Activated CD8-positive, alpha-beta memory T cell treated with anti-CD3 and anti-CD28 coated beads for 1 hour (primary cell): ENCODE measurements at places on chromosomes 5 and 9.

DNA sequence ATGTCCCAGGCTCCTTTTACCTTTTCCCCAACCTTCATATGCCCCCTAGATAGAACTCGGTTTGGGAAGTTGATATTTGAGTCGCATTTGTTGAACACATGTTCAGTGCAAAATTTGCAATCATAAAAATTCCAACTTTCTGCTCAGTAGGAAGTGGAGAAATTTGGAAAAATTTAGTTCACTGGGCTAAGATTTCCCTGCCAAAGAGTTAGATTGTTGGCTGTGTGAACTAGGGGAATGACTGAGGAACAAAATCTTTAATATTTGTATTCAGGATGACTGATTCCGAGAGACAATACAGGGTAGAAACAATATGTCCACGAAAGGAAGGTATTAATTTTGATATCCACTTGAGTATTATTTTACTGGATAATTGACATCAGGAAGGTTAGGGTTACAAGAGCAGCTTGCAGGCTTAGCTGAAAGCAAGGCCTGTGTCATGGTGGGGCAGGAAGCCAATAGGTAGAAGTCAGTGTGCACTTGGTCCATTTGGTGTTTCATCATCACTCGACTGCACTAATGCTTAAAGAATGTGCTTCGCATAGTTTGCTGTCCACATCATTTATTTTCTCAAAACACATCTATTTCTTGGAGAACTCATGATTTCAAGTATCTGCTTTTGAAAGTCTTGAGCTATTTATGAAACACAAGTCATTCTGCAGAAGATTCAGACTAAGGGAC lies 59.4 kb upstream of the GNA14 start:
- no peak for DNase-seq

- DNase-seq: no peak
These were observed 8.2 kb downstream of the TMEM268 start for GRCh38 chr9:114619191-114619761.

DNA sequence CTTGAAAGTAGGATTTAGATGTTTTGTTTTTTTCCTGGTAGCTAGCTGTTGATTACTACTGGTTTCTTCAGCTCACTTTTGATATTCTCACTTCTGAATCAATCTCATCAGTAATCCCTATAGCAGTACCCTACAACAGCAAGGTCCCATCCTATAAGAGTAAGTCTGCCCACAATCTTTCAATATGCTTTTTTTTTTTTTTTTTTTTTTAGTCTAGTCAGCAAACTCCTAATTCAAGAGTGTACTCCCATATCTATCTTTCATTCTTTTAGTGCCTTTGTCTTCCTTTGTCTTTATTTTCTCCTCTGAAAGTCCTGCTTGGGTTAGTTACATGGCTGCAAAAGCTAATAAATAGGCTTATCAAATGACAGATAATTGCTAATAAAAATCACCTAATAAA lies 362.4 kb upstream of the RIOK2 start:
- no peak for DNase-seq

DNA sequence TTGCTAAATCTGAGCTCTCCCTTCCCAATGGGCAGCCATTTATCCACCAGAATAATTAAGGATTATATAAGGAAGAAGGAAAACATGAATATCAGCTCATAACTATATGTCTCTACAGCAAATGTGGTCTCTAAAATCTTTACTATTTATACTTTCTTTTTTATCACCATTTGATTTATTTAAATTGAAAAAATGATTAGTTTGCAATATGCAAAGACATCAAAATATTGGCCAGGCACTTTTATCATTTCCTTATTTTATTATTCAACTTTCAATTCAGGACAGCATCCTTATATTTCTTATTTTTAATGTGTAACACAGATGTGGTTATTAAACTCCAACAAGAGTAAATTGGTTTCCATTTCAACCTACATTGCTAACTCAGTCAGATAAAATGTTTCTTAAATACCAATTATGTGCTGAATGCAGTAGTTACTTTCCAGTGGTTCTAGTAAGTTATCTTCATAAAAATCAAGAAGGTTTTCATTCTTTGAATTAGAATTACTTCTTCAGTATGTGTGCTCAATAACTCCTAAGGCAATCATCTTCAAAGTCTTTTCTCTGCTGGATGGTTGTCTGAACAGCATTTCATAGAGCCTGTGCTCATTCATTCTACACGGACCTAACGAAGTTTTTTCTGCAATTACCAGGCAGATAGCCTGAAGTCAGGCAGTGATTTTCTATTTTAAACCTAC lies 1148.0 kb downstream of the CDH12 start:
- no peak for DNase-seq

DNA sequence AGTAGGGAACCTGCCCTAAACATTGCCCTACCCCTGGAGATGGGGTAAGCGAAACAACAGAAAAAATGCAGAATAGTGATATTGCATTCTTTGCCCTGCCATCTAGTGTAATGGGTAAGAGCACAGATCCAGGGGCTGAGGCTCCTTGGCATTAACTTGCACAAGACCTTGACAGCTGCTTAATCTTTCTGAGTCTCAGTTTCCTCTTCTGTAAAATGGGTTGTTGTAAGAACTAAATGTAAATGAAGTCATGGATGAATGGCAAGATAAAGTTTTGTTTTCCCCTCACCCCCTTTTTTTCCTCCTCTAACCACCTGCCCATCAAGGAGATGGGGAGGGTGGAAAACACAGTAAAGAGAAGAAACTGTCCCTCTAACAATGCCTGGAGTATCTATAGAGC lies 47.7 kb upstream of the ZNF366 start:
- DNase-seq: no peak

GRCh38 chr9:131837316-131837715 lies 97.4 kb upstream of the RAPGEF1 start:
- no peak for DNase-seq

- no peak for DNase-seq
These were observed 220.6 kb downstream of the MELK start for GRCh38 chr9:36793277-36793676.

- no peak for DNase-seq
These were observed 397.1 kb downstream of the DMAC1 start for GRCh38 chr9:7402334-7403027.

DNA sequence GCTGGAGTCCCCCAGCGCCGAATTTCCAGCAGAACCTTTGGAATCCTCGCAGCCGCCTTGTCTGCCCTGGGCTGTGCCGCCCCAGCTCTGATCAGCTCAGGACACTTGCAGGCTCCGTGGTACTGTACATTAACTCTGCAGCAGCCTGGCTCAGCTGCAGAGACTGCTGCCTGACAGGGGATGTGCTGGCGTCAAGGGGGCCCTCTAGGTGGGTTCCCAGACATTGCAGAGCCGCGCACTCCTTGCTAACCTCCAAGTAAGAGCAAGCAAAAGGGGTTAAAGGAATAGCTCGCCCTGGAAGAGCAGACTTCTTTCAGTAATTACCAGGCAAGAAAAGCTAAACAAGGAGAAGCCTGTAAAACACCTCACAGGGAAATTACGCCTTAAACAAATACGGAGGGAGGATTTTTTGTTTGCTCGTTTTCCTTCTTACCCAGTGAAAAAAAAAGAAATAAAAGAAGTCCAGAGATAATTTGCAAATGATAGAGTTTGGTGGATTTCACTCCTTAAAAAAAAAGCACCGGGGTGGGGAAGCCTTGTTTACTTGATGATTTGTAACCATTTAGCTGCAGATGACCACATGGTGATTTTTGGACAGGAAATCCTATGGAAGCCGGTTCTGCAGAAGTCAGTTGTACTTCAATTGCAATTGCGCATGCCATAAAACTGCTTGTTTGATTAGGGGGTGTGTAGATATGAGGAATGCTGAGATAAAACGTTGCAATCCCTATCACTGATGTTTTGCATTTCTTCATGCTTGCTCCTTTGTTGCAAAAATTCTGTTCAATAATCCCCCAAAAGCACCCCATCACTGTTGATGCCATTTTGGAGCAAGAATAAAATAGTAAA lies 305.8 kb downstream of the PDE4D start:
- no peak for DNase-seq

- no peak for DNase-seq
These were observed 276.6 kb downstream of the MAST4 start for GRCh38 chr5:66872736-66873331.

DNA sequence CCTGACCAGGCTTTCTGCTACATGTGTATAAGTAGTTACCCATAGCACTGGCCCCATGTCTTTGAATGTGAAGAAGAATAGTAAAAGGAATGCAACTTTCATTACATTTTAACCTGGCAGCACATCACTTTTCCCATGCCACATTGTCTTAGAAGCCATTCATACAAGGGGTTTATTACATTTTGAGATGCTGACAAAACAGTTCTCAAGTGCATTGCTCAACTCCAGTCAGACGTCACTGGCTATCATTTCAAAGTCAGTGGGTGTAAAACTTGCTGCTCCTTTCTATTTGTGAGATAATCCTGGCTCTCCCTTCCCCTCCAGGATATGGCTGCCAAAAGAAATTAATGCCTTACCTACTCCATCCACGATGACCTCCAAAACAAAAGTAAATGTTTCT lies 97.0 kb upstream of the VCAN start:
- DNase-seq: no peak

- DNase-seq: no peak
These were observed 97.6 kb downstream of the PRELID2 start for GRCh38 chr5:145737578-145737977.

DNA sequence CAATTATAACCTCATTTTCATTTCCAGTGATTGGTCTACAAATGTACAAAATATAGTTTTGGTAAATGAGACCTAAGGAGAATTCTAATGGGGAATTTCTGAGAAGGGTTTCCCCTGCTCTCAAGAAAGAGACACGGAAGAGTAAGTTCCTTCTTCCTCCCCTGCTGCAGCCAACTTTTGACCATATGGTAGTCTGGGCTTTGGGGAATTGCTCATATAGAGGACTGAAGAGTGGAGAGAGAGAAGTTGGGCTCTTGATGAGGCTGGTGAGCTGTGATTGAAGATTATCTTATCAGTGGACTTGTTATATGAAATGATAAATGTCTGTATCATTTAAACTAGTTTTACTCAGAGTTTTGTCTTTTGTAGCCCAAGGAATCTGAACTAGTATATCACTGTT lies 4.3 kb upstream of the LNPEP start:
- no peak for DNase-seq

GRCh38 chr9:83423815-83424707 lies 114.1 kb downstream of the FRMD3 start:
- DNase-seq: no peak

DNA sequence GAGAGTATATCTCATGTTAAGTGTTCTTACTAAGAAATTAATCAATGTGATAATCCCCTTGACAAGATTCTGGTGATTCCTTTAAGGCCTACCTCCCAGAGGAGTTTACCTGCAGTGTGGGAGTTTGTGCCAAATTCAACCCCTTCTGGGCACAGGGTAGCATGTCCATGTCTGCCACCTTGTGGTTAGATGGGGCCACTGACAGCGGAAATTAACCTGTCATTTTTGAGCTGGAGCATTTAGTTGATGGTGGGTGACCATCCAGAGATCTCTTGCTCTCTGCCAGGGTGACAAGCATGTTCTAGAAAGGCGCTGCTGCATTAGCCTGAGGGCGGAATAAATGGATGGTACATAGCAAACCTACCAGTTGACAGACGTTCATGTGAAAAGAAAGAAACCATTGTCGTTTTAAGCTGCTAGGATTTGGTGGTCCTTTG lies 132.2 kb downstream of the FBXO4 start:
- peak; percentile 10 for DNase-seq

DNA sequence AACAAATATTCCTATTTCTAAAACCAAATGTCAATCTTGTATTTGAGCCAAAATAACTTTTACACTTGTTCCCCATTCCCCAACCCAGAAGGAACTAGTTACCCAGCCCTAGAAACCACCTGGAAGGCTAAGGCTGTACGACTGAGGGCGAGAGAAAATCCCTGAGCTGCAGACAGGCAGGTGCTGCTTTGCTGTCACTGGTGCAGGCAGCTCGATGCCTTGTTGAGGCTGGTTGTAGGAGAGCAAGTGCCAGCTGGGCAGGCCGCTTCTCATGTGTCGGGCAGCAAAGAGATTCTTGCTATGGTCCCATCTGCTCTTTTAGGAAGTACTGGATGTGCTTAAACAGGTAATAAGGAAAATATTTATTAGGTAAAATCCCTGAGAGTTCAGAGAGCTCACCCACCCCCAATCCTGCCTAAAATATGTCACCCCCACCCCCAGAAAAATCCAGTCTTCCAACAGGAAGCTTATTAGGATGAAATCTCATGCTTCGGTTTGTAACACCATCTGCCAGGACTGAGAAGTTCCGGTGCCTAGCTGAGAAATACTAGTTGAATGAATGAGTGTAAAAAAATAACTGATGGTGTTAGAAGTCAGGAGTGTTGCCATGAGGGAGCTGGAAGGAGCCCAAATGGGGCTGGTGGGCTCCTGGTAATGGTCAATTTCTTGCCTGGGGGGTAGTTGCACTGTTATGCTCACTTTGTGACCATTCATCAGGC lies 91.1 kb upstream of the DMRT1 start:
- no peak for DNase-seq

DNA sequence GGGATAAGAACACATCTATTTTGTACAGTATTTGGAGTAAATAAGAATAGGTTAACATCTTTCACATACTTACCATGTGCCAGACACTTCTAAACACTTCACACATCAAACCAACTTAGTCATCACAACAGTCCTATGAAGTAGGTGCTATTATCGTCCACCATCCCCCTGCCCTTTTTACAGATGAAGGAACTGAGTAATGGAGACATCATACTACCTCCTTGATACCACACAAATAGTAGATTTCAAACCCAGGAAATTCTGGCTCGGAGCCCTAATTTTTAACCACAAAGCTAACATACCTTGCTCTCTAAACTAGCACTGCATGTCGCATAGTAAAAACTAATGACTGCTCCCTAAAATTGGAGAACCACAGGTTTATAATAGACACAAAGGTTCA lies 4.2 kb upstream of the ZNF366 start:
- no peak for DNase-seq

DNA sequence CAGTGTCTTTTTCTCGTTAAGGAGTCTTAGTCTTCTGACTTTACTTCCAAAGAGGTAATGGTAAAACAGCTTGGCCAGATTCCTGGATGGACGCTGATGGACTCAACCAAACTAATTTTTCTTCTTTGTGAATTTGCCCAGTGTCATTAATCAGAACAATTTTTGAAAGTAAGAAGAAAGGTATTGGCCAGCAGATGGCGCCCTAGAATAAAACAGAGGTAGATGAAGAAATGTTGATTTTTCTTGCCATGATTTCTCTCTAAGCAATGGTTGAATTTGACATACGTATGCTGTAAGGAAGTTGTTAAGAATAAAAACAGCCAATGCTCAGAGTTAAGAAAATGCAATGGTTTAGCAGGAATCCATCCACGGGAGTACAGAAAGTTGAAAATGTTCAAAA lies 500.0 kb downstream of the DIRAS2 start:
- DNase-seq: peak; percentile 3

GRCh38 chr9:16106021-16106571 lies 553.3 kb downstream of the CCDC171 start:
- no peak for DNase-seq

- DNase-seq: peak; percentile 27
These were observed 39.0 kb downstream of the SMARCA2 start for GRCh38 chr9:2053883-2054845.
